Effector CD4-positive, alpha-beta T cell (primary cell): ENCODE measurements at places on chromosomes 7 and 10.

- no peak for DNase-seq
Measured at GRCh38 chr10:122910310-122910709, at the start of gene FAM24A. Gene FAM24A, plus strand, starts transcription at chr10:122910610. Its CDS starts 1,025 bp downstream, at chr10:122911635.

DNA sequence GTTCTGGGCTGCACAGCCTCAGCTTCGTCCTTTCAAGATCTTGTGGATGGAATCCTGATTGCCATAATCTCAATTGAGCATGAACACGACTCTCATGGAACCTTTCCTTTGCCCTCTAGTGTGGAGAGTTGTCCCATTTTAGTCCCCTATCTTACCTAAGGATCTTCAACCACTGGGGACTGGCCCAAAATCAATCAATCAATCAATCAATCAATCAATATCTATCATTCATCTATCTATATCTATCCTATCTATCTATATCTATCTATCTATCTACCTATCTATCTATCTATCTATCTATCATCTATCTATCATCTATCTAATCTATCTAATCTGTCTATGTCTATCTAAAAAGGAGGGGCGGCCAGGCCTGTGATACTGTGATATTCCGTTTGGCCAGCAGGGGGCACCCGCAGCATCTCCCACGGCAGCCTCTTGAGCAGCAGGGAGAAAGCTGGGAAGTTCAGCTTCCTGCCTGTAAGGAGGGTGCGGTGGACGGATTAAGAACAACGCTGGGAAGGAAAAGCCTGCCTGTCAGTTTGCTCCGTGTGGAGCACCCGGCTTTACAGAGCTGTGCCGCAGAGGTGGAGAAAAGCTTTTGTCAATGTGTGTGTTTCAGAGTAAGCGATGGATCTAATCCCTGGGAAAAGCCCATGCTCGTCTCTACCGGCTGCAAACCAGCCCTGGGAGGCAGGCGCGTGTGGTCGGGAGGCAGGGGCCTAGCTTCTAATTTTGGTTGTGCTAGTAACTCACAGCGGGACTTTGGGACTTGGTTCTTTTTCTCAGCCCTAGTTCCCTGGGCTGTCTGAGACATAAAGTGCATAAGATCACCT lies 124.9 kb downstream of the SH2D4B start:
- DNase-seq = peak; percentile 56

- DNase-seq = no peak
Measured at GRCh38 chr10:111479966-111480365, 403.1 kb downstream of the ADRA2A start.

- no peak for DNase-seq
Measured at GRCh38 chr7:37820708-37821468, 27.5 kb upstream of the NME8 start.

DNA sequence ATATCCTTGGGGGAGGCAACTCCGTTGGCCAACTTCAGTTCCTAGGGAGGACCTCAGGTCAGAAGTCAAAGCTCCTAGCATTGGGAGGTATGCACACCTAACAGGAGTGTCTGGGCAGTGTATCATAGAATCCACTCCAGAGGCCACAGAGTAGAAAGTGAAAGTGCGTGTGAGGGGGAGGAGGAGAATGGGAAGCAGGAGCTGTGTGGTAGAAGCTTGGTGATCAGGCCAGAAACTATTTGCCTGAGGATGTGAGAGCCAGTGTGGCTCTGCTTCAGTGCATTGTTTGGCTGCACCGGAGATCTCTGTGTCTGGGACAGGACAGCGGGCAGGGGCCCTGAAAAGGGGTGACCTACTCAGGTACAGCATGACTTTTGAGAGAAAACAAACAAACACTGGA lies 557.4 kb upstream of the VSTM2A start:
- DNase-seq = no peak

- DNase-seq = no peak
Measured at GRCh38 chr10:86067436-86068050, 299.1 kb downstream of the GRID1 start.

DNA sequence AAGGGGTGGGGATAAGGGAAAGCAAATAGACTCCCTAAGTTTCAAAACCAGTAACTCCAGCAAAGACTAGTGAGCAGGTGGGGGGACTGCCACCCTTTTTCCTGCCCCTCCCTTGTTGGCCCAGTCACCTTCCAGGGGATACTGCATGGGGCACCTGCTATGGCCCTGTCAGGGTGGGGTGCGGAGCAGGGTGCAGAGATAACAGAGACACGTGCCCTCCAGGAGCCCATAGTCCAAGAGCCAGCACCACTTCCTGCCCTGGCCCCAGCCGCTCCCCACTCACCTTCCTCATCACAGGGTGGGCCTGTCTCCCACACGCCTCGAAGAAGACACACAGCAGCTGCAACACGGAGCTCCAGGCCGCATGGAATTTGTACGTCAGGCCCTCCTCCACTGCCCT lies 20.6 kb downstream of the RRP12 start:
- DNase-seq = no peak

GRCh38 chr7:1716263-1717094 lies 46.4 kb downstream of the ELFN1 start:
- DNase-seq = no peak

DNA sequence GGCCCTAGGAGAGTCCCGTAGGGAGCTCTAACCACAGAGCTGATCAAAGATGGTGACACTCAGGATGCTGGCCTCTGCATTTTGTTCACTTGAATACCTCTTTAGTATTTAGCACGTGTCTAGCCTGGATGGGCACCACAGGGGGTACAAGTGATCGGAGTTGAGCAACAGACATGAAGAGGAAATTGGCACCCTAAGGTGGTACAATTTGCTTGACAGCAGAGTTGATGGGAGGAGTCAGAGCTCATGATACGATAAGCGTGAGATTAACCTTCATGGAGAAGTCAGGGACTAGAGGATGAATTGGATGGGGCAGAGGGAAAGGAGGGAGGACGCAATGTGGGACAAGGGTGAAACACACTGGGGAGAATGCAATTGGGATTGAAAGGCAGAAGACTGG lies 9.9 kb upstream of the ZNF212 start:
- no peak for DNase-seq
